Suppressor macrophage (primary cell): ENCODE measurements at places on chromosomes 11 and 22.

DNA sequence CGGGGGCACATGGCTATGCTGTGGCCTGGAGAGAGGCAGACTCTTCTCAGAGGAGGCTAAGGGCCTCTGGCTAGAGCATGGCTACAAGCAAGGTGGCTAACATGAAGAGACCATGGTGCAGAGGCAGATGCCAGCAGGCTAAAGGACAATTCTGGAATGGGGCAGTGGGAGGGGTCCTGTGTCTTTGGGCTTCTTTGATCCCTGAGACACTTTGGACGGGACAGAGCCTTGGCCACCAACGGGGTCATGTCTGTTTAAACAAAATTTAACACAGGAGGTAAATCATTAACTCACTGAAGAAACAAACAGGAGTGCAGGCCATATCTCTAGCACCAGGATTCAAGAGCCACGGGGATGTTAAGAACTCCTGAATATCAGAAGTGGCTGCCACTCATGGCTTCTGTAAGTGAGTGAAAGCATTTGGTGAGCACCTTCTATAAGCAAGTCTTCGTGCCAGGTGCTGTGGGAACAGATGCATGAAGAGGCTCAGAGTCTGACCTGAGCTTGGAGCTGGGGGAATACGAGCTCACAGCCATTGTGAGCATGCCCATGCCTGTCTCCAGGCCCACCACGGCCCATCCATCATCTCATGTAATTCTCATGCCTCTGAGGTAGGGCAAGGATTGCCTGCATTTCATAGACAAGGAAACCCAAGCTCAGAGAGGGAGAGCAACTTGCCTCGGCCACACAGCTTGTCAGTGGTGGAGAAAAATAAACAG is 18.3 kb upstream of the ZNRF3 start:
- no peak for DNase-seq

DNA sequence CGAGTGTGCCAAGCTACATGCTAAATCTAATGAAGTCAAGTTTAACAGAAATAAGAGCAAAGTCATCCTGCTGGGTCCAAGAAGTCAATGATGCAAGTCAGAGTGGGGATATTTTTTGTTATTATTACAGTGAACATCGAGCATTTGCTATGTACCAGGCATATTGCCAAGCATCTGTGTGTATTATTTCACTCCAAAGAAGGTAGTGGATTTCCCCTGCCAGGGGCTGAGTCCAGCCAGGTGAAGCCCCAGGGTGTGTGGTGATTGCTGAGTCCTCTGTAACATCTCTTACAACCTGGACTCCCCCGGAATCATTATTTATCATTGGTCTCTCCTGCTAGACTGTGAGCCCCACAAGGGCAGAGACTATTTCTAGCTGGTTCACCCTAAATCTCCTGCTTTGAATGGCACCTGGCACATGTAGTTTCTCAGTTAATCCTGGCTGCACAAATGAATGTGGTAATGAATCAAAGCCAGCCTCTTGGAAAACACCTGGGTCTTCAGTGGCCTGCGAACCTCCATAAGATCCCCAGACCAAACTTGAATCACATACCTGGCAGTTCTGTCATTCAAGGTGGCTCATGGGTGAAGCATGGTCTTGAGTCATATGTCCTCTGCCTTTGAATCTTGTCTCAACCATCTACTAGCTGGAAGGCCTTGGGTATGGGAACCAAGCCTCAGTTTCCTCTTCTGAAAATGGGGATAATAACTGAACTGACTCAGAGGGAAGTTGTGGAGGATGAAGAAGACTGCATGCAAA is 549.2 kb downstream of the MIAT start:
- no peak for DNase-seq

GRCh38 chr22:38607680-38608079 is 37.7 kb upstream of the DMC1 start:
- no peak for DNase-seq

- no peak for DNase-seq
These were observed 26.2 kb upstream of the POGLUT3 start for GRCh38 chr11:108524422-108524821.

GRCh38 chr11:77202941-77203900 is 75.2 kb downstream of the MYO7A start:
- DNase-seq: peak; percentile 17

DNA sequence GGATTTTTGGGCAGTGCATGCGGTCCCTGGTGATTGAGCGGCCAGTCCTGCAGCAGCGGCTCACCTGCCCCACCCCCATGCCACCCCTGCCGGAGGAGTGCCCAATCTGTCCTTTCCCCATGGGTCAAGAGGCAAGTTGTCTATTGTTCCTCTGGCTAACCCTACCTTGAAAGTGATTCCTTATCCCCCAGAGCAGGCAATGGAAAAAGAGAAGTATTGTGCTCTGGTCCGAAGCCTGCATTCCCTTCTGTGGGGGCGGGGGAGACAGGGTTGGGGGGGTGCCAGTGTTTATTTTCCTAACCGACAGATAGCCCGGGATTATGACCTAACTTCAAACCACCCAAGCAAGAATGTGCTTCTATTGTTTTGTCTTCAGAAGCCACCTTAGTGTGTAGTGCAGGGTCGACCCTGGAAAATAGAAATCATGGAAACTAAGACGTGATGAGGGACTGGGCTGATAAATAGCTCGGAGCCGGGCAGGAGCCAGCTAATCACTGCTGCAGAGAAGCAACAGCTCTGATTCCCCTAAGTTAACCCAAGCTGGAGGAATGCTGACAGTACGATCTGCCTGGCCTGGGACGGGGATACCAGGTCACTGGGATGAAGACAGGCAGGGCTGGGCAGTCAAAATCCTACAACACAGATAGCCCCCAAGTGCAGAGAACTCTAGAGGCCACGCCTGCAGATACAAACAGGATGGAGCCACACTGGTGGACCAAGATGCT is 38.7 kb upstream of the ATXN10 start:
- DNase-seq: no peak

DNA sequence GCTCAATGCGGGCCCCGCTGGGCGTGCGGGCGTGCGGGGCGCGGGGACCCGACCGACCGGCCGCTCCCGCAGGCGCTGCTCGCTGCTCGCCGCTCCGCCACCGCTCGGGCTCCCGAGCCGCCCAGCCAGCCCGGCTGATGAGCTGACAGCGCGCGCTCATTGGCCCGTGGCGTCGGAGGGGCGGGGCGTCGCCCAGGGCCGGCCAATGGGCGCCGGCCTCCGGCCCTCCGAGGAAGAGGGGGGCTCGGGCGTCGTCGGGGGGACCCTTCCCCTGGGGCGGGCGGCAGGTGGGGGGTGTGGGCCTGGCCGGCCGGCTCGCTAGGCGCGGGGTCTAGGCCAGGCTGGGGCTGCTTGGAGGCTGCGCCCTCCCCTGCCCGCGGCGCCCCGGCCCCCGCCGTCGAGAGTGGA is at the start of gene SCUBE1:
TSS of gene SCUBE1 (minus strand) at position 111 of the 408 bp plus-strand sequence. CDS start 111 bp downstream, outside the sequence.
- DNase-seq: peak; percentile 65

GRCh38 chr11:65485920-65486219 is 13.0 kb upstream of the MALAT1 start:
- DNase-seq: no peak

GRCh38 chr11:95371153-95371552 is 140.2 kb upstream of the SESN3 start:
- DNase-seq: peak; percentile 57

DNA sequence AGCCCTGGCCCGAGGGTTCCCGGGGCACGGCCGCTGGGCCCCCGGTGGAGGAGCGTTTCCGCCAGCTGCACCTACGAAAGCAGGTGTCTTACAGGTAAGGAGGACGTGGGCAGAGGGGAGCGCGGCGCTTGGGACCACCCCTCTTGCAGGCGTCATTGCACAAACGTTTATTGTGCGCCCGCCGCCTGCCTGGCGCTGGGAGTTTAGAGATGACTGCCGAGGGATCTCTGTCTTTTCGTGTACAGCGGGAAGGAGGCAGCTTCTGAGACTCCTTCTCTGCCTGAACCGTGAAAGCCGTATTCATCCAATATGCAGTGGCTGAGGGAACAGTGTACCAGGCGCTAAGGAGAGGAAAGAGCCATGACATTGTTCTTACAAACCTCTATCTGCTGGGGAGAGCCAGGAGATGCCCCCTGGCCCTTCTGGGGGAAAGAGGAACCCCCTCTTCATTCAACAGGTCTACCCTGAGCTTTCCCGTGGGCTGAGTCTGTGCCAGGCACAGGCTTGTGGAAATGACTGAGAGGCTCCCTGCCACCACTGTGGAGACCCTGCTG is 13.8 kb upstream of the DGKZ start:
- DNase-seq: no peak

DNA sequence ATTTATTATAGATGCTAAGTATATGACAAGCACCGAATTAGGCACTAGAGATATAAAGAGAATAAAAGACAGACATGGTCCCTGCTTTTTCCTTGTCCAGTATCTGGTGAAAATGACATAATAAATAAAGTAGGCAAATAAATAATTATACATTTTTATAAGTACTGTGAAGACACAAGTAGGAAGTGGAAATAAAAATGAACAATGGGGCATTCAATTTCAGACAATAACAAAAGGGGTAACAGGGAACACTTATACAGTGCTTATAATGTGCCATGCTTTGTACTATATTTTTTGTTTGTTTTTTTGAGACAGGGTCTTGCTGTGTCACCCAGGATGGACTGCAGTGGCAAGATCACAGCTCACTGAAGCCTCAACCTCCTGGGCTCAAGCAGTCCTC is 4.3 kb downstream of the KBTBD3 start:
- DNase-seq: no peak

DNA sequence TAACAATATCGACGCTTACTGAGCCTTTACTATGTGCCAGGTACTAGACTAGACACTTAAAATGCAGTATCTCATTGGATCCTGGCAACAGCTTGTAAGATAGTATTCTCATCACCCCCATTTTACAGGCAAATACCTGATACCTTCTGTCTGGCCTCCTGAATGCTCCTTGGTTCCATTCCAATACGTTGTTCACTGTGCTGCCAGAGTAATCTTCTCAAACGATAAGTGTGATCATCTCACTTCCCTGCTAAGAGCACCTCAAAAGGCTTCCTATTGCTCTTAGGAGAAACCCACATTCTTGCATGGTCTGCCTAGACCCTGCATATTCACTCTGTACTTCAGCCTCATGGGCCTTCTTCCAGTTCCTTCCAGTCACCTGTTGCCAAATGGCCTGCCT is 1.3 kb upstream of the NRIP3 start:
- DNase-seq: no peak

DNA sequence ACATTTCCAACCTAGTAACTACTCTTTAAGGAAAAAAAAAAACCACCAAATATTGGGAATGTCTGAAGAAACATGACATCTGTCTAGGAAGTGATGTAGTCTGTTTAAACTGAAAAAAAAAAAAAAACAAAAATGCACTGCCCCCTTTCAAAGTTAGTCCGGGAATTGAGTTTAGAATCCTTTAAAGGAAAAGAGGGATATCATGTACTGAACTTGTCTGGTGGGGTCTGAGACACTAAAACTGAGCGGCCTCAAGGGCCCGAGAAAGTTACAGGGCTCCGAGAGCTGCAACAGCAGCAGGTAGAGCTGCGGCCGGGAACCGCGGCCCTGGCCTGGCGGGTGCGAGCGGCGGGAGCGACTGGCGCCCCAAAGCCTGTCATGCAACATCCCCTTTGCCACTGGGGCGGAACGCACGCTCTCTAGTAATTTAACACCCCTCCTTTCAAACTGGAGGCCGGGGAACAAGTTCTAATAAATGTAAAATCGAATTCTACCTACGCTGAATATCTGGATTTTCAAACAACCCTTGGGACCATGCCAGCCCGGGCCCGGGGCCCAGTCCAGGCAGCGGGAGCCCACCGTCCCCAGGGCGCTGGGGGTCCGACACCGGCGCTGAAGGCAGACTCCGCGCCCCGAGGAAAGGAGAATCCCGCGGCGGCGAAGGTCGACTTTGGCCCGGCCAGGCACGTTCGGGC is 736 bp downstream of the RDX start:
- DNase-seq: peak; percentile 68

DNA sequence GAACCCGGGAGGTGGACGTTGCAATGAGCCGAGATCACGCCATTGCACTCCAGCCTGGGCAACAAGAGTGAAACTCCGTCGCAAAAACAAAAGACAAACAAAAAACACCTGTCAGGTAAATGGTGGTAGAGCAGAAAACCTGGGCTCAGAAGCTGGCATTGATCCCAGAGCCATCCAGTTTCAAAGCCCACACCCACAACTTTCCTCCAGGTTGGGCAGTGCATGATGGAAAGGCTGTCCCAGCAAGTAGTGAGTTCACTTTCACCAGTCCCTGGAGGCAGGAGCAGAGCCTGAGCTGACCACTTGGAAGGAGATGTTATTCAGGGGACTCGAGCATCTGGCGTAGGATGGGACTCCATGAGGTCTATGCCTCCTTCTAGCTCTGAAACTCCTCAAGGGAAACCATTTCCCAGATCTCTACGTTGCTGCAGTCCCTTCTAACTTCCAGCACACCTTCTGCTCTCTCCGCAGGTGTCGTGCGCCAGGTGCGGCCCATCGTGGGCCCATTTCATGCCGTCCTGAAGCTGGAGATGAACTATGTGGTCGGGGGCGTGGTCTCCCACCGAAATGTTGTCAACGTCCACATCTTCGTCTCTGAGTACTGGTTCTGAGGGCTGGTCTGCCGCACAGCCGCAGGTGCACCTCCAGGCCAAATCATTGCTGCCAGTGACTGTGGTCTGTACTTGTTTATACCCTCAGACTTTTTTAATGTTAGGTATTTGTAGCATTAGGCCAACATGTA is 71.6 kb upstream of the ATXN10 start:
- DNase-seq: no peak

DNA sequence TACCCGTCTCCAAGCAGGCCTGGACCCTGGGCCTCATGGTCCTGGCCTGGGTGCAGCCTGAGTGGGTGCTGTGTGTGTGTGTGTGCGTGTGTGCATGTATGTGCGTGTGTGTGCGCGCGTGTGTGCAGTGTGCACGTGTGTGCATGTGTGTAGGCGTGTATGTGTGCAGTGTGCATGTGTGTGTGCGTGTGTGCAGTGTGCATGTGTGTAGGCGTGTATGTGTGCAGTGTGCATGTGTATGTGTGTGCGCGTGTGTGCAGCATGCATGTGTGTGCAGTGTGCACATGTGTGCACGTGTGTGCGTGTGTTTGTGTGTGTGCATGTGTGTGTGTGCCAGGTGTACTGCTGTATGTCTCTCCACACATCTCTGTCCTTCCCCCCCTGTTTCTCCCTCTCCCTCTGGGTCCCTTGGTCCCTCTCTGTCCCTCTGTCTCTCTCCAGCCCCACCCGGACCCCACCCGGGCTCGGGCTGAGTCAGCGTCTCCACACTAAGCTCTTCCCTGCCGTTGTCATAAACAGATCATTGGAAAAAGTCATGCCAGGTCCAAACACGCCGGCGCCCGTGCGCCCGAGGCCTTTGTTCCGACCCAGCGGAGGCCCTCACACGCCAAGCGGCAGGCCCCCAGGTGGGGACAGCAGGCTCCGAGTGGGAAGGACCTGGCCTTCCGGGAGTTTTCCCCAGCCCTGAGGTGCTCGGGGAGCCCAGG is 34.0 kb downstream of the WNT7B start:
- no peak for DNase-seq

GRCh38 chr11:45669146-45669545 is 3.7 kb upstream of the CHST1 start:
- DNase-seq: no peak

- no peak for DNase-seq
These were observed 107.2 kb upstream of the PLET1 start for GRCh38 chr11:112367895-112368294.

GRCh38 chr22:46088541-46089311 is 61.6 kb upstream of the PPARA start:
- DNase-seq: no peak

DNA sequence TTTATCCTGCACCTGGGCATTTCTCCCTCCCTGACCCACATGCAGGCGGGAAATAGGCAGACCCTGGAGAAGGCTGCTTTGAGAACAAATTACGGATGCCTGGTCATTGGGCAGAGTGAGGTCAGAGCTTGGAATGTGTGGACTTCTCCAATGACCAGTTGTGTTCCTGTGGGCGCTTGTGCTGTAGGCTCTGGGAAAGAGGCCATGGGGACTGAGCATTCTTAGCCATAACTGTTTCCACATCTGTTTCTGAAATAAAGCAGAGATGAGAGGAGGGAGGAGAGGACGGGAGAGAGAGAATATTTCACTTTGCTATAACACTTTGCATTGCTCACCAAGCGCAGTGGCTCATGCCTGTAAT is 11.2 kb upstream of the TMEM184B start:
- no peak for DNase-seq
